ENCODE measurements at places on chromosomes 2 and 18.

DNA sequence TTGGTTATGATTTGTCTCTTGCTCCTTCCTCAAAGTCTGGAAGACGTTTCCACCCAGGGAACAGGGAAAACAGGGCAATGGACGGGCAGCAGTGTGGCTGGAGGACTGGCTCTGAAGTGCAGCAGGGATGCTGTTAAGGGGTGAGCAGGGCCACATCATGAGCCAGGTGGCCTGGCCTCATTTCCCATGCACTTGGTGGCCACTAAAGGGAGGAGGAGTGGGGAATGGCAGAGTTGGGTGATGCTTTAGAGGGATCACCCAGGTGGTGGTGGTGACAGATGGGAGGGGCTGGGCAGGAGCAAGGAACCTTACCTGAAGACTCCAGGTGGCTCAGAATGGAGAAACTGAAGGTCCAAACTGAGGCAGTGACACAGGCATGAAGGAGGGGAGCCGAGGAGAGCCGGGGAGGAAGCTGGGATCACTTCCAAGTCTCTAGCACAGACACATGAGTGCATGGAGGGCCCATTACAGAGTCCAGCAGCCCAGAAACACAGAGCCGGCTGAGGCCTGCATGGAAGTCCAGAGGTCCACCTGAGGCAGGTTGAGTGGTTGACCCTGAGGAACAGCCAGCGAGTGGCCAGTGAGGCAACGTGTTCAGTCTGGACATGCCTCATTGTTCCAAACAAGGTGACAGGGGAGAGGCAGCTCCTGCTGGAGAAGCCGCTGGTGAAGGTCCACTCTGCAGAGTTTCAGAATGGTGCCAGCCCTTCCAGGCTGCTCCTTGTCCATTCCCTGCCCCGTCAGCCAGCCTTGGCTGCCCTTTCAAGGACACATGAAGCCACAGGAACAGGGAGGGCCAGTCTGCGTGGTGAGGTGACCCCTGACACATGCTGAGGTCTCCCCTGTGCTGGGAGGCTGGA is 91.7 kb downstream of the LPIN1 start:
- no peak for DNase-seq

DNA sequence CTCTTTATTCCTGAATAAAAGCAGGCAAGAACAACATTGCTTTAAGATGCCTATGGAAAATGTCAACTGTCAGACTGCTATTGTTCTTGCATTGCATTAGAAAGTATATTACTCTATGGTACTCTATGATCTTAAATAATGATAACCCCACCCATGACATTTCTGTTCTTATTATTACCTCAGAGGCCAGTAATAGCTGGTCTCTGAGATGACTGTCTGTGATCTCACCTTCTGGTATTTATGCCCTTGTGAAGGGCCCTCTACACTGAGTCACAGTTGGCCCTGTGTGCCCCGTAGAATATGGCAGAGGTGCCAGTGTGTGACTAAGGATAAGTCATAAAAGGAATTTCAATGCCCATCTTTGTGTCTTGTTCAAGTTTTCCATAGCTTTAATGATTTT is 61.0 kb downstream of the SPP2 start:
- DNase-seq, result no peak

- no peak for DNase-seq
These were observed 122.9 kb downstream of the ATAD2B start for GRCh38 chr2:23803965-23804542.

GRCh38 chr18:50283469-50284209 is 2.3 kb upstream of the MBD1 start:
- no peak for DNase-seq

- DNase-seq, result no peak
These were observed 306.2 kb downstream of the SETBP1 start for GRCh38 chr18:44986933-44987332.

DNA sequence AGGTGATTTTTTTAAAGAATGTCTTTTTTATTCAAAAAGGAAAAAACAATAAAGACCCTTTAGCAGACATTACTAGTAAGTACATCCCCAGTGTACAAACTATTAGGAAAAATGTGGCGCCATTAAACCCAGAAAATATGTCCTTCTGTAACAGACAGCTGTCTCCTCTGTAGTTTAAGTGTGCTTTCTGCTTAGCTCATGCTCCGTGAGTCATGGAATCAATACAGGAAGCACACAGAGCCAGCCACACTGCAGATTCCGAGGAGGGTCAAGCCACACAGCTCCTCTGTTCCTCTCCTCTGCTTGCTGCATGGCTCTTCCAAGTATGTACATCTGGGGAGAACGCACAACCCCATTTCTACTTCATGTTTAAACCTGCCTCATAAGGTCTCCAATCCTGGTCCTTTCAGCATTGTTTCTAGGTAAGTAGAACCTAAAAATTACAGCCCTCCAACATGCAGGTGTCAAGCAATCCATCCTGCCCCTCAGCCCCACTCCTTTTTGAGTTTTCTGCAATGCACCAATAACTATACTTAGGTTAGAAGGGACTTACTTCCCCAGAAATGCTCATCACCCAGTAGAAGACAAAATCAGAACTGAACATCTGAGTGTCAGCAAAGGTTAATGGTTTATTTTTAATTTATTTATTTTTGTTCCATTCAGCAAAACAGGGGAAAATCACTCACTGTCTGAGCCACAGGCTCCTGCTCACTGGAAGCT is 37.5 kb downstream of the ACVR1 start:
- peak; percentile 64 for DNase-seq

DNA sequence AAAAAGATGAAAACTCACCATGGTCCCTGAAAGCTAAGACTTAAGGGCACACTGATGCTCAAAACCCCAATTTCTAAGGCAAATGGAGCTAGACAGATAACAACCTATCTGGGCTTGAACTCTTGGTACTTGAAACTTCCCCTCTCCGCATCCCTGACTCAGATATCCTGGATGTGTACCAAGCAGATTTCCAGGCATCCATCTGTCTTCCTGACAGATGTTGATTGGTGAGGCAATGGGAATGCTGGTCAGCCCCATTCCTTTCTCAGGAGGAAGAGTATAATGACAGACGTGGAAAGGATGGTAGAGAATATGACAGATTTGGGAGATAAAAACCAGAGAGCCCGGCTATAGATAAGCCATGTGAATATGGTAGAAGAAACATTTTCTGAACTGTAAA is 69.2 kb downstream of the ADD2 start:
- no peak for DNase-seq

GRCh38 chr2:48114256-48114655 is 208.0 kb upstream of the FBXO11 start:
- no peak for DNase-seq

- DNase-seq, result no peak
These were observed 10.9 kb downstream of the TBC1D8 start for GRCh38 chr2:101140237-101140636.

- peak; percentile 96 for DNase-seq
These were observed 28.5 kb downstream of the SLC20A1 start for GRCh38 chr2:112674229-112674628.

DNA sequence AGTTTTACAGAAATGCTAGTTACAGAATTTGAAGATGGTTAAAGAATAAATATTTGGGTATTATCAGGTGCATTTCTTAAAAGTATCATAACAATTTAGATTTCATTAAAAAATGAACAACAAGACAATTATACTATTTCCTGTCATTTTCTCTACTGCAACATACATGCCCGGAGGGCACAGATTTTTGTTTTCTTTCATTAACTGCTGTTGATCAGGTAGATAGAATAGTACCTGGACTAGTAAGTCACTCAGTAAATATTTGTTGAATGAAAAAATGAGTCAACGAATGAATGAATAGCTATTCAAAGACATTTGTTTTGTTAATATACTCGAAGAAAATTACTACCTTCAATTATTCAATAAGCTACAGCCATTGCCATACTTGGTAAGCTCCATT is 531.2 kb upstream of the VRK2 start:
- no peak for DNase-seq
